CD4-positive, CD25-positive, alpha-beta regulatory T cell (primary cell): ENCODE measurements at places on chromosomes 3 and 15.

- no peak for DNase-seq
Observed at GRCh38 chr15:99981191-99981647, 248.0 kb upstream of the LYSMD4 start.

GRCh38 chr3:154218728-154219127 lies 97.5 kb downstream of the ARHGEF26 start:
- no peak for DNase-seq

DNA sequence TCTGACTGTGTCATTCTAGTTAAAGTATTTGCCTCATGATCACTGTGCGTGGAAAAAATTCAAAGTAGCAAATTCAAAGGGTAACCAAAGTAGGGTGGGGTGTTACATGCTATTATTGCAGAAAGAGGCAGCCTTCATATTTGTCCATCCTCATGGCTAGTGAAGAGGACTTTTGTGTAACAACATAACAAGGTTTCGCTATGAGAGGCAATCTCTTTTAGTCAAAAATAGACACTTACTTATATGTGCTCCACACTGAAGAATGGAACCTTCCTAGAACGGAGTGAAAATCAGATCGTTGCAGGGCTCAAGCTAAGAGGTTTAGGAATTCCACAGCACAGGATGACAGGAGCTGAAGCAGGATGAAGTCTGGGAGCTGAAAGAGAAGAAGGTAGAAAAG lies 345.1 kb upstream of the CBLB start:
- no peak for DNase-seq

GRCh38 chr15:56982987-56983386 lies 64.5 kb downstream of the TCF12 start:
- no peak for DNase-seq

- DNase-seq = no peak
Observed at GRCh38 chr3:57154470-57155309, 10.5 kb downstream of the IL17RD start.

DNA sequence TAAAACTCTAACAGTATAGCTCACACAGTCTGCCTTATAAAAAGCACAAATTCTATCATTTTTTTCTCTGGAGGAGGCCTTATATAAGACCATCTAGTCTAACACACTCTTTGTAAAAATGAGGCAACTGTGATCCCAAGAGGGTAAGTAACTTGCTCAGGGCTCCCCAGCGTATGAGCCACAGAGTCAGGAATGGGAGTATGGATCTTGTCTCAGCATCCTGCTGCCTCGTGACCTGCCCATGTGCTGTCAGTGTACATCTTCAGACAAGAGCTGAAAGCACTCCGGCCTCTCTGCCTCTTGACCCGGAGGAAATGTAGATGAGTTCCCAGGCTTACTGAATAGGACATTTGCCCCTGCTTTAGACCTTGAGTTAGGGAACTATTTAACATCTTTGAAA lies 28.4 kb upstream of the MEF2A start:
- DNase-seq = no peak

DNA sequence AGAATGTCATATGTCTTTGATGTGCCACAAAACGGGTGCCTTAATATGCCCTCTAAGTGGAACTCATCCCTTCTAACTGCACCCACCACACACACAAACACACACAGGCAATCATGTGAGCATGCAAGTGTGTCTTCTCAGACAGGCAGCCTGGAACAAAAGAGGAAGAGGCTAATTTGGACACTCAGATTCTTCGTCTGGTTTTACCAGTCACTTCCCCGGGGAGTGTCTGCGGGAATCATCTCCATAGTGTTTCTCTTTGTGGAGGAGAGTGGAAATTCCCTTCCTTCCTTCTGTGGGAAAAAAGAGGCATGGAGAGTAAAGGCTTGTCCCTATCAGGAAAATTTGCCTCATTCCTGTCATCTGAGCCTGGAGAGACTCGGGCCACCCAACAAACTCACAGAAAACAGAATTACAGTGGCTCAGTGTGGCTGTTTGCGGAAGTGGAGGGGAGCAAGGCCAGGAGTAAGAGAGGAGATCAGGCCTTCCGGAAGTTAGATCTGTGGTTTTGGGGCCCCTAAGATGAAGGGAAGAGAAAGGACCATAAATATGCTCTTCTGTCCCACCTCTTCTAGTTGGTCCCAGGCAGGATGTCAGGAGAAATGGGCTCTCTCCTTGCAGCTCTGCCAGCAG lies 212.6 kb upstream of the SEMA6D start:
- DNase-seq = no peak

DNA sequence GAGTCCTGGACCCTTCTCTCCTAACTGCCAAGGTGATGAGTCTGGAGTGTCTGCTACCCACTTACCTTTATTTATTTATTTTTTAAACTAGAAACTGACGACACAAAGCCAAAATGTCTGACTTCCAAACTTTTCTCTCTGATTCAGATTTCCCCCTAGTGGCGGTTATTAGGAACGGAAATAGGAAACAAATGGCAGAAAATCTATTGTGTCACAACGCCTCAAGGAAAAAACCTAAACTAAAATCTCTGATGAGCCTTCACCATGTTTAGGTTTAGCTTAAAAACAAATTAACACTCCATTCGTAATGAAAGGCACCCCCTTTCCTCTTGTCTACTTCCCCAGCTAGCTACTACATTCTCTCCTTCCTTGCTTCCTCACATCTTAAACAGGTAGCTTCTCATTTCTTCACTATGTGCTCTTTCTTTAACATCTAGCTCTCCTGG lies 94.0 kb upstream of the MEX3B start:
- peak; percentile 28 for DNase-seq

GRCh38 chr3:80771085-80771484 lies 990.4 kb downstream of the GBE1 start:
- no peak for DNase-seq

DNA sequence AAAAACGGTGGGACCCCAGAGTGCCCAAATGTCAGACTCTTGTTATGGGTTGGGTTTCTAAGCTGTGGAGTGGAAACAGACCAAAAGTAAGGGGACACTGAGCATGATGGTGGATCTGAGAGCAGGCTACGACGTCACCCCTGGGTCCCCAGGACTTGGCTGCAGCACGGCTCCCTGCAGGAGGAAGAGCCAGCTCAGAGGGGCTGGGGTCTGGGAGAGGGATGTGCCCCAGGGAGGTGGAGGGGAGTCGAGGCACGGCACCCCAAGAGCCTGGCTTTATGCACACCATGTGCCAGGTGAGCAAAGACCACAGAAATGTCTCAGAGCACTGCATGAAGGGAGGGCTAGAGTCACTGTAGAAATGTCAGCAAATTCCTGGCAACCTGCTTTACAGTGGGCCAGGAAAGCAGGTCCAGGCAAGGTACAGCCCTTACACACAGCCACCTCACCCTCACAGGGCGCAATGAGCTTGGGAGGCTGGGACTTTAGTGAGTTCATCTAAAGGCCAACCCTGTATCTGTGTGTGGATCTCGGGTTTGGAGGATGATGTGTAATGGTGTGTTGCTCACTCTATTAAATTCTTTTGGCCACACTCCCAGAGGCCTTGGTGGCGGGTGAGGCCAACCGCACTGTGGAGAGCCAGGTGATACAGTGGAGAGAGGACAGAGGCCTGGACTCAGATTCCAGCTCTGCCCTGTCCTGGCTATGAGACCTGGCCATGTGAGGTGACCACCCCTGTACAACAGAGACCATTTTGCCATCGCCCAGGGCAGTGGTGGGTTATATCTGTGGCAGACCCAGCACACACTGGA lies 14.1 kb downstream of the CTSH start:
- DNase-seq = no peak

- DNase-seq = no peak
Observed at GRCh38 chr15:67564021-67564967, 21.8 kb downstream of the MAP2K5 start.
